ENCODE measurements at places on chromosomes 16 and 17.

DNA sequence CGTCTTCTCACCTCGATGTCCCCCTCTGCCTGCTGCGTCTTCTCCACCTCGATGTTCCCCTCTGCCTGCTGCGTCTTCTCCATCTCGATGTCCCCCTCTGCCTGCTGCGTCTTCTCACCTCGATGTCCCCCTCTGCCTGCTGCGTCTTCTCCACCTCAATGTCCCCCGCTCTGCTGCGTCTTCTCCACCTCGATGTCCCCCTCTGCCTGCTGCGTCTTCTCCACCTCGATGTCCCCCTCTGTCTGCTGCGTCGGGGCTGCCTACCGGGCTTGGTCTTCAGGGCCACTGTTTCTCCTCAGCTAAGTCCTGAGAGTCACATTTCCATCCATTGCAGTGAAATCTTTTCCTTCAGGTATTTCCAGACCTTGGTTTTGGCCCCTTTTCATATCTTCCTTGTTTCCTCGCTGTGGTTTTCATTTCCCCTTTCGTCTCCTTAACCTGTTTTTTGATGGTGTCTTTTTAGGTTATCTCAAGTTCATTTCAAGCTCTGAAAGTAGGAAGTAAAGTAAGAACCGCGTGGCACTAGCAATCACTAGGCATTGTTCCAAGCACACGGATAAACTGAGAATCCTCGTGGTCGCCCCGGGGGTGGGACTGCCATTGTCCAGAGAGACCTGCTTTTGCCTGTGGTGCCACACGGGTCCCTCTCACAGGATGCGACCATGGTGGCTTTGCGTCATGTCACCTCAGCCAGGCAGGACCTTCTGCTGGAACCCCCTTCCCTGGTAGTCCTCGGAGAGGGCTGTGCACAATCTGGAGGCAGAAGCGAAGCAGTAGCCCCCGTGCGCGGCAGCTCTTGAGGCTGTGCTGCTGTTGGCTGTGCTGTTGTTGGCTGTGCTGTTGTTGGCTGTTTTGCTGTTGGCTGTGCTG, 9.5 kb upstream of the ZNF750 start:
- H3K4me1 ChIP-seq = no peaks in the 10 kb centered on the region
- H3K36me3 ChIP-seq = peaks cover 7% of the 10 kb centered on the region
- no peak overlapping the region for H3K27ac ChIP-seq
- H3K27me3 ChIP-seq = no peaks in the 10 kb centered on the region
- no peak overlapping the region for H3K4me3 ChIP-seq

GRCh38 chr17:47252209-47252608, 1.4 kb upstream of the ITGB3 start:
- no peak overlapping the region for H3K4me3 ChIP-seq
- H3K4me1 ChIP-seq = no peaks in the 10 kb centered on the region
- H3K36me3 ChIP-seq = no peaks in the 10 kb centered on the region
- H3K27ac ChIP-seq = no peak overlapping the region
- peaks cover 12% of the 10 kb centered on the region for H3K27me3 ChIP-seq

DNA sequence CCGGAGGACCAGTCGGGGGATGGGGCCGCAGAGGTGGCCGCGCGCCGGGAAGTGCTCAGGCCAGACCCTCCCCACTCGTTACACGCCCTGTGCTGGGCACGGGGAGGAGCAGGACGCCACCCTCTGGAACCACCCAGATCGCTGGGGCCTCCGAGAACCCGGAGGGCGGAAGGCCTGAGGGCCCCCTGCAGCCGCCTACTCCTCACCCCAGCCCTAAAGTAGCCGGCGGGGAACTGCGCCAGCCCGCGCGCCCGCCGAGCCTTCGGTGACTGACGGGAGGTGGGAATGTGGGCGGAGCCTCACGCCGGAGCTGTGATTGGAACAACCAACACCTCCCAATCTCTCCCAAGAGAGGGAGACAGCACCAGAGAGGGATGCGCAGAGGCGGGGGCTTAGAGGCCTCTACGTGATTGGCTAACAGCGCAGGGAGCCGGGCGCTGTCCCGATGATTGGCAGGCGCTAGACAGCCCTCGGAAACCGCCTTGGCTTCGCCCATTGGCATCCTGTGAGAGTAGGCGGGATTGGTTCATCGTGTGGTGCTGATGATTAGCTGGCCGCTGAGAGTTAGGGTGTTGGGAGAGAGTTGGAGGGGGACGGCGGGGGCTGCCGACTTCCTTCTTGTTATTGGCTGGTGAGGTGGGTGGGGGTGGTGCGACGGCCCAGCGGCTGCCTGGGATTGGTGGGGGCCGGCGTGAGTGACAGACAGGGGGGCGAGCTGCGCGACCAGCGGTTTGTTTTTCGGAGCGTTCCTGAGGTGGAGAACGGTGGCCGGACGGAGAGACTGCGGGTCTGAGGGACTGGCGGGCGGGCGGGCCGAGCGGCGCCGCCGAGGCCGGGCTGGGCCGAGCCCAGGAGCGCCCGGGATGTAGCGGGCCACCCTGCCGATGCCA, at the start of gene MAP3K3:
MAP3K3 (plus strand) TSS at position 734 of the 890 bp plus-strand sequence. CDS start 343 bp downstream, outside the sequence.
- H3K27ac ChIP-seq = no peak within 1 kb of the TSS
- DNase-seq = peak; percentile 98
- no peaks in the 10 kb centered on the region for H3K36me3 ChIP-seq
- no peaks in the 10 kb centered on the region for H3K27me3 ChIP-seq
- 0 out of 2 replicates have a peak, but pooled peaks cover 3% of the 10 kb centered on the region for H3K4me1 ChIP-seq
- H3K4me3 ChIP-seq = peak within 1 kb of the TSS; percentile 95

GRCh38 chr16:10565167-10565566, 15.2 kb downstream of the EMP2 start:
- no peak overlapping the region for H3K4me3 ChIP-seq
- H3K27me3 ChIP-seq = no peaks in the 10 kb centered on the region
- H3K36me3 ChIP-seq = no peaks in the 10 kb centered on the region
- no peaks in the 10 kb centered on the region for H3K4me1 ChIP-seq
- no peak overlapping the region for H3K27ac ChIP-seq

DNA sequence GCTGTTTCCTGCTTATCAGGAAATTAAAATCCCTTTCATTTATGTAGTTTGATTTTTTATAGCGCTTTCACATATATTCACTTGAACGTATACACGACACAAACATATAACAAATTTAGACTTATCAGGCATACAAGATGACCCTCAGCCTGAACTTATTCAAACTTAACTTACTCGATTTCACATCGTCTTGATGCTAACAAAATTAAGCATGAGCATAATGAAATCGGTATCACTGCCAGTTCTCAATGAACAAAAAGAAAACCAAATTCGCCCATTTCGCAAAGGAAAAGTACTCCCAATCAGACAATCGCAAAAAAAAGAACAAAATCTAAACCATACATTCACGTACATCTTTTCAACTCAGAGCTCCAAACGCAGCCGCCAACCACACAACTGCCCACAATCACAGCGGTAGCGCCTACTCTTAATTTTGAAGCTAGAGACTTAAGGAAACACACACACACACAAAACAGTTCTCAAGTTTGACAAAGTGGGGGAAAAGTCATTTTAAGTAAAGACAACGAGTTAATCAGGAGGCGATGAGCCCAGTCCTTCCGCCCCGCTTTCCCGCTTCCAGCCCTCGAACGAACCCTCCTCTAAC, 1.1 kb downstream of the GJC1 start:
- no peaks in the 10 kb centered on the region for H3K4me1 ChIP-seq
- no peak for DNase-seq
- no peaks in the 10 kb centered on the region for H3K36me3 ChIP-seq
- H3K4me3 ChIP-seq = peak overlapping the region; percentile 96
